ENCODE measurements at places on chromosomes 3 and 15.

- no peak for DNase-seq
Measured at GRCh38 chr3:36678216-36679013, 85.9 kb downstream of the DCLK3 start.

DNA sequence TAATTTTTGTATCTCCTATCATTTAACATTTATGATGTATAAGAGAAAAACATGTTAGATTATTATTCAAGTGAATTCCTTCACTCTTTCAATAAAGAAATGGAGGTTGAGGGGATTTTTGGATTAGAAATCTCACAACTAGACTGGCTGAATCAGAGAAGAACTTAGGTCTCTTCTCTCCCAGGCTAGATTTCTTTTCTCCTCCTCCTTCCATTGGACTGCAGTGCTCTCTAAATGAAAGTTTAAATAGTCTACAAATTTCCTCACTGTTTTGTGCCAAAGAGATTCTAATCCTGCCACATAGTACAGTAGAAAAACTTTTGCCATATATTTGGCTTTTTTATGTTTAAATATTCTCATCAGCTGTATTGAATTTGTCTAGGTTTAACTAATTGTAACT is 65.8 kb downstream of the ECT2 start:
- no peak for DNase-seq

GRCh38 chr3:171339598-171339997 is 120.6 kb downstream of the TNIK start:
- DNase-seq = no peak

GRCh38 chr15:29589416-29589815 is 232.9 kb downstream of the TJP1 start:
- DNase-seq = no peak

DNA sequence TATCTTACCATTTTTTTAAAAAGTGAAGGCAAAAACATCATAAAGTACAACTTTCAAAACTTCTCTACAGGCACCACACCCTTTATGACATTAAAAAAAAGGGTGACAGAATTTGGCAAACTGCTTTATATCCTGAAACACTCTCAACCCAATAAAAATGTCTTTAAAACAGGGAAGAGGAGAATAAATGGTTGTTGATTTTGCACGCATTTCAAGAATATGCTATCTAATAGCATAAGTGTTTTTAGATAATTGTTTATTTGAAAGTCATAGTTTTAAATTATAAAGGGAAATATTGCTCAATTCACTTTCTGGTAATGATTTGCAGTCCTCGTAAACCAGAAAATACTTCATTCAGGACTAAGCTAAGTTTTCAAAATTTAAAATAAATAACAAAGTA is 1.7 kb upstream of the PCOLCE2 start:
- no peak for DNase-seq

DNA sequence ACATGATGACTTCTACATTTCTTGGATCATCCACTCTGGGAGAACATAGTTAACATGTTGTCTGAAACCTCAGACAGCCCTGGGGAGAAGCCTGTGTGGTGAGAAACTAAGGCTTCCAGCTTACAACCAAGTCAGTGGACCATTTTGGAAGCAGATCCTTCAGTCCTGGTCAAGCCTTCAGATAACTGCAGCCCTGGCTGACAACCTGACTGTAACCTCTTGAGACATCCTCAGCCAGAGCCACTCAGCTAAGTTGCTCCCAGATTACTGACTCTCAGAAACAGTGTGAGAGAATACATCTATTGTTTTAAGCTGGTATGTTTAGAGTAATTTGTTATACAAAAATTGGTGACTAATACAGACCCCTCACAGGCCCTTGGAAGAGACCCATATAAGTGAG is 50.9 kb upstream of the KPNA4 start:
- DNase-seq = no peak

GRCh38 chr3:114671741-114672510 is 378.1 kb downstream of the TIGIT start:
- DNase-seq = no peak

DNA sequence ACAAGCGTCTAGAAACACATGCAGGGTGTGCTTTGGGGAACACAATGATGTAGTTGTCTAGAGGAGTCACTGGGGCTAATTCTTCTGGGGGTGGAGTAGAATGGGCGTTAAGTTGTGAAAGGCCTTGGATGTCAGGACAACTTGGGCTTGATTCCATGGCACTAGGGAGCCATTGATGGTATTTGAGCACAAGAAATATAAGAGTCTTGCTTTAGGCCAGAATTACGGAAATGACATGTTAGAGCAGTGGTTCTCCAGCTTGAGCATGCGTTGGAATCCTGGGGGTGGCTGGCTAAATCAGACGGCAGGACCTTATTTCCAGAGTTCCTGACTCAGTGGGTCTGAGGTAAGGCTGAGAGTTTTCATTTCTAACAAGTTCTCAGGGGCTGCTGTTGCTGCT is 29.2 kb upstream of the SMAD6 start:
- no peak for DNase-seq
